Stimulated activated CD4-positive, alpha-beta T cell treated with anti-CD3 and anti-CD28 coated beads, Interleukin-15, amount 100 ng/mL, for 48 hours (primary cell): ENCODE measurements at places on chromosomes 1 and 21.

GRCh38 chr1:110593902-110594301, 12.3 kb downstream of the KCNA2 start:
- DNase-seq = no peak

GRCh38 chr1:85665932-85666331, 42.3 kb downstream of the ZNHIT6 start:
- no peak for DNase-seq

DNA sequence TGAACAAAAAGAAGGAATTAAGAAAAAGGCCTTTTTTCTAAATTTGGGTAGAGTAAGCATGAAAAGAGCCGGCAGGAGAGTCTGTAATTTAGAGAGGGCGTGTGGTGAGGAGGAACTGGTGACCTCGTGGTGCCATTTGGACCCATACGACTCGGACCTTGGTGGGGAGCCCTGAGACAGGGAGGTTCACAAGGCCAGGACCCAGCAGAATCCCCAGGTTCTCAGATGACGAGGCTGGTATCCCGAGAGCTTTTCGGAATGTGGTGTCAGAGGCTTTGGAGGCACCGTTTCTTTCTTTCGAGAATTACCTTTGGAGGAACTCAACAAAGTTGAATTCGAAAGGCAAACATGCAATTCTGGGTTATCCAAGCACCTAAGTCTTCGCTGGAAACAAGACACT, 34.8 kb downstream of the CLIC6 start:
- no peak for DNase-seq

DNA sequence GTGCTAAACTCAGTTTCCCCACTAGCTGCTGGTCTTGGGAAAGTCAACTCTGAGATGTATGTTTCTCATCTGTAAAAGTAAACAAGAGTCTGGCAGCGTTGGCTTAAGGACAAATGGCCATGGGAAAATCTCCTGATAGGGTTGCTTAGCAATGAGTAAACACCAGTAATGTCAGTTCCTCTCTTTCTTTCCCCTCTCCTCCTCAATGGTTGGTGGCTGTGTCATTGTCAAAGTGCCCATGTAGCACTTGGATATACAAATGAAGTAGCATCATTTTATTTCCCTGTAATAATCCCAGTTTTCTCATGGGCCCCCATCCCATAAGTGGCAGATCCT, 2.2 kb upstream of the FYB2 start:
- DNase-seq = no peak

- no peak for DNase-seq
Observed at GRCh38 chr1:19925342-19926070, 2.1 kb upstream of the PLA2G2E start.

- DNase-seq = no peak
Observed at GRCh38 chr1:22327411-22327810, 124.2 kb upstream of the ZBTB40 start.

DNA sequence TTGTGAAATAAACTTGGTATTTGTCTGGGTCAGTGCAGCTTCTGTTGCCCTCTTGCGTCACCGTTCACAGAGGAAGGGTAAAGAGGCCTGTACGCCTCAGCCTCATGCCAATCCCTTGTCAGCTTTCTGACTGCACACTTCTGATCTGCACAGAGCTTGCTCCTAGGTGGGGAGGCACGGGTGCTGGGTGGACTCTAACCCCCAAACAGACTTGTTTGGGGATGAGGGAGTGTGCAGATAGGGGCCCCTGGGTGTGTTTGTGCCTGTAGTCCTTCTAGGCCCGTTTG, 803 bp upstream of the B4GALT2 start:
- no peak for DNase-seq

DNA sequence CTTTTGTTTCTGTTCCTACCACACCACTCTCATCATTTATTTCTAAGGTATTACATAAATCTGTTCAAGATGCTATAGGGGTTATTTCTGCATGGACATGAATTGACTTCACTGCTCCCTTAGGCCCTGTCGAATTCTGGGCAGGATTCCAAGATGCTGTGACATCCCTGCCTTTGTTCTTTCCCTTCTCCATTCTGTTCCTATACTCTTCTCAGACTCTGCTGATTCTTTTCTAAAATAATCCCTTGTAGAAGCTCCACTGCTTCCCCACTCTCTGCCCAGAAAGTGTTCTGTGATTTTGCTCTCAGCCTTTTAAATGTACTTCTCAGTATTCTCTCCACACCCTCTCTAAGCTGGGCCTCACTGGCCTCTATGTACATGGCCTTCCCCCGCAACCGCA, 99.2 kb downstream of the PHTF1 start:
- DNase-seq = no peak

DNA sequence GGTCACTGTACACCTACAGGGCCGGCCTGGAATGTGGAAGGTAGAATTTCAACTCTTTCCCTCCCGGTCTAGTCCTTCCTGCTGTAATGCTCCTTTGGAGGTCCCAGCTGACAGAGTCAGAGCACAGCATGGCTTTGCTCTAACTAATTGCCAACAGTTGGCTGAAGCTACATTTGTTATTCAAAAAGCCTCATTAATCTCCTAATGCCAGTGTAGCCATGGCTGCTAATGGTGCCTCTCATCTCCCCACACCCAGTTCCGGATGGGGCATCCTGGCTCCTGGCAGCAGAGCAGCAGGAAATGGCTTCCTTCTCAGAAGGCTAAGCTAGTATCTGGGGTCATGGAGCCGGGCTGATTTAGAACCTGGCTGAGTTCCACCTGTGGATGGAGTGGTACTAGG, 18.7 kb upstream of the CAMK1G start:
- no peak for DNase-seq

- DNase-seq = no peak
Observed at GRCh38 chr1:24927988-24928688, 1.9 kb downstream of the RUNX3 start.
